COR-L47 (cell line): ENCODE measurements at places on chromosomes 16 and 17.
A peak's percentile ranks its signal among the peaks of the same experiment; 100 is the strongest.

DNA sequence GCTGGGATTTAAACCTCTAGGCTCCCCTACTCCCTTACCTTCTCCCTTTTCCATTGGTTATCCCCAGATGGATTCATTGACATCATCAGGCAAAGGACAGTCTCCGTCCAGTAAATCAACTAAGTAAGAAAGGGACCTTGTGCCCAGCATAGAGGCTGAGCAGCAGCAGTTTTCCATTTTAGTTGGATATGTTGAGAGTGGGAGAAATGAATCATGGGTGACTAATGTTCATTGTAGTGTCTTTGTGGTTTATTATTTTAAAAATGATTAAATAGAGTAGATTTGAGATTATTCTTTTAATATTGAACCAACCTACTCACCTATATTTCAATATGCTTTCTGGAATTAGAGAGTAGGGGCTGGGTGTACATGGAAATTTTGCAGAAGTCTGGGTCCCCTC is 99.4 kb upstream of the CACNG3 start:
- no peak for DNase-seq

- DNase-seq: no peak
Observed at GRCh38 chr16:50160495-50161164, 7.5 kb downstream of the TENT4B start.

DNA sequence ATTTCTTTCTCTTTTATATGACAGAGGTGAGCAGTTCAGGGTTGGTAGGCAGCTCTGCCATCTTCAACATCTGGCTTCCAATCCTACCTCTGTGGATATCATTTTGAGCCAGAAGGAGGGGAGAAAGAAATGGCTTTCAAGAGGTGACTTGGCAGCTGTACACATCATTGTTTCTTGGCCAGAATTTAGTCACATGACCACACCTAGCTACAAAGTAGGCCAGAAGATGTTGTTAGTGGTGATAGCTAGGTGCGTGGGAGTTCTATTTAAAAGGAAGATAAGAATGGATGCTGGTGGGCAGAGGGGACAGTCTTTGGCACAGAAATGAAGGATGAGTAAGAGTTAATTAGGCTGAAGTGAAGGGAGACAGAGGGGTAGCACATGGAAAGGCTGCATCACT is 29.2 kb upstream of the MPHOSPH6 start:
- DNase-seq: no peak

GRCh38 chr16:23125277-23125676 is 24.0 kb downstream of the USP31 start:
- DNase-seq: no peak

GRCh38 chr17:82913304-82914043 is 73.7 kb upstream of the ZNF750 start:
- peak; percentile 24 for DNase-seq

DNA sequence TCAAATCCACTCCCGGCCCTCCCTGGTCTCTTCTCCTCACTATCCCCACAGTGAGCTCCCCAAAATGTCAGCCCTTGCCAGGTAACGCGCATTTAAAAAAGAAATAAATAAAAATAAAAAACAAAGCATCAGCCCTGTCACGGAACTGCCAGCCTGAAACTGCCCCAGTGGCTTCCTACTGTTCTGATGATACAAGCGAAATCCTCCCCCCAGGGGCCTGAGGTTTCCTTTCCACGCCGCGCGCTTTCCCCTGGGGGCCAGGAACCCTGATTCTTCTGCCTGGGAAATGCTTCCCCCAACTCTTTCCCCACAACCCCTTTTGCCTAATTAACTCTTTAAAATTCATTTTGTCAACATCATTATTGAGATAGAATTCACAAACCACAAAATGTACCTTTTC is 12.2 kb upstream of the RPH3AL start:
- no peak for DNase-seq

- DNase-seq: no peak
Observed at GRCh38 chr17:42402117-42402516, 13.9 kb upstream of the STAT3 start.

DNA sequence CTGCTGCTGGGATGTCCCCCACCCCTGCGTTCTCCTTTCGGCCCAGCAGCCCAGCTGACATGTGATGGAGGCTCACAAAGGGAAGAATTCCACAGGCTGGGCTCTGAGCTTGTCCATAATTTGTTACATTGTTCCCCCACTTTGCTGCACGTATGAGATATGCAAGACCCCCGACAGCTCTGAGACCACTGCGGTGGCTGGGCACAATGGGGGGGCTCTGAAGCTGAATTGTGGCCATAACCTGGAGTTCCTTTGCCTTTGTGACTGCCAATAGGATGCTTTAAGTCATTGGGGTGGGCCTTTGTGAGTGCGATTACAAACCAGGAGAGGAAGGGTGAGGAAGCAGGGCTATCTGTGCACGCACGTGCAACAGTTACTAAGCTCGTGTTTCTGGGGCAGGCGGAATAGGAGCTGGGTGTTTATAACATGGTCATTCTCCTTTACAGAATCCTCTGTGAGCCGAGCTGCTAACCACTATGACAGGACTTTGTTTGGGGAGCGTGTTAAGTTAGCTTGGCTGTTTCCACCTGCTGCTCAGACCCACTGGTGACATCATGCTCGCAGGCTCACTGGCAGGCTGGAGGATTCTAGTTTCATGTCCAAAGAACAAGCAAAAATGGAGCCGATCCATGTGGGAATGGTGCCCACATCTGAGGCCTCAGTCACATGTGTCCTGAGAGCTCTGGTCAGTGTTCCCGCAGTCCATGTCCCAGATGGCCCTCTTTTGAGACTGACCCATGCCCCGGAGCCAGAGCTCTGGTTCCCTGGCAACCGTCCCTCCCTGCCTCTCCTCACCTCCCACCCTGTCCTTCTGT is 208.3 kb upstream of the SALL1 start:
- no peak for DNase-seq
